ENCODE measurements at places on chromosomes 5 and 9.
A peak's percentile ranks its signal among the peaks of the same experiment; 100 is the strongest.

DNA sequence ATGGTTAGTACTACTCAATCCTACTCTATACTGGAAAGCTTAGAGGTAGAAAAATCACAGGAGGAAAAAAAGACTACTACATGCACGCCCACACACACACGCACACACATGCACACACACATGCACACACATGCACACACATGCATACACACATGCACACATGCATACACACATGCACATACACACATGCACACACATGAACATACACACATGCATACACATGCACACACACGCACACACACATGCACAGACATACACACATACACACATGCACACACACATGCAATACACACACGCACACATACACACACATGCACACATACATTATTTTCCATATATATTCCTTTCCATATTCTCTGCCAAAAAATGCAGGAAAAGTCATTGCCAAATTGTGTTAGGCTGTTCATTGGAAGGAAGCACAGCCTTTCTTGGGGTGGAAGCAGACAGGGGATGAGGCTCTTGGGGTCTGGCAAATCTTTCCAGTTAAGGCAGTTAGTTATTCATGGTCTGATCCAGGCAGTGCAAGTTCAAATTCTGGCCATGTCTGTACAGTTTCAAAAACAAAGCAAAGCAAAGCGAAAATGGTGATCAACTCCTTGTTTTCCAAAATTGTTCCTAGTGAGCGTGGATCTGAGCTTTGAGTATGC, 187.9 kb upstream of the EGFLAM start:
- DNase-seq: no peak

- DNase-seq: no peak
Measured at GRCh38 chr5:52746539-52746938, 41.2 kb upstream of the ITGA1 start.

DNA sequence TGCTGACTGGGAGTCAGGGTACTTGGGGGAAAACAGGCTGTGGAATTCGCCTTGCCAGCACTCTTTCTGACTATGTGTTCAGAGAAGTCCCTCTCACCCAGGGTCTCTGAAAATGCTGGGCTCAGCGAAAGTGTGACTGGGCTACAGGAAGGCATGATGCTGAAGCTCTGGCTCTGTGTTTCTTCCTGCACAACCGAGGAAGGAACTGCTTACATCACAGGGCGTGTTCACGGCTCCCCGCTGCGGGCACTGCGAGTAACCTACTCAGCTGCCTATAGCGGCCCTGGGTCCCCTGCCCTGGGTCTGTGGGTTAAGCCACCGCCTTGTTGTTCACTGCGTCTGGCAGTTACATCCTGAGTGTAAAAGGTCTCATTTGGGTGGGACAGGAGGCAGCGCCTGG, 222.4 kb upstream of the IRX4 start:
- no peak for DNase-seq

GRCh38 chr5:1246711-1247431, 21.7 kb downstream of the SLC6A18 start:
- no peak for DNase-seq

DNA sequence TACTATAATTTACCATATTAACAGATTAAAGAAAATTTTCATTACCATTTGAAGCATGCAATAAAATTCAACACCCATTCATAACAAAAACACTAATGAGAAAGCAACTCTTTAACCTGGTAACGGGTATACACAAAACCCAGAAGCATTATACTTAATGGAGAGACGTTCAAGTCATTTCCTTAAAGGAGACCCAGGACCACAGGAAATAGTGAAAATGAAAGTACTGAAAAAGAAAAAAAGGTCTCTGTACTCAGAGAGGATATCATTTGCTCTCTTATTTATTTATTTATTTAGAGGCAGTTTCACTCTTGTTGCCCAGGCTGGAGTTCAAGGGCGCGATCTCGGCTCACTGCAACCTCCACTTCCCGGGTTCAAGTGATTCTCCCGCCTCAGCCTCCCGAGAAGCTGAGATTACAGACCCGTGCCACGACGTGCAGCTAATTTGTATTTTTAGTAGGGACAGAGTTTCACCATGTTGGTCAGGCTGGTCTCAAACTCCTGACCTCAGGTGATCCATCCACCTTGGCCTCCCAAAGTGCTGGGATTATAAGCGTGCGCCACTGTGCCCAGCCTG, 61.6 kb downstream of the SETX start:
- DNase-seq: peak; percentile 17

- no peak for DNase-seq
Measured at GRCh38 chr5:124056326-124056990, 544.5 kb downstream of the CSNK1G3 start.

Measured in OCI-M1 (cell line).